Fibroblast of skin of right quadriceps (primary cell): ENCODE measurements at places on chromosomes 11 and 22.

DNA sequence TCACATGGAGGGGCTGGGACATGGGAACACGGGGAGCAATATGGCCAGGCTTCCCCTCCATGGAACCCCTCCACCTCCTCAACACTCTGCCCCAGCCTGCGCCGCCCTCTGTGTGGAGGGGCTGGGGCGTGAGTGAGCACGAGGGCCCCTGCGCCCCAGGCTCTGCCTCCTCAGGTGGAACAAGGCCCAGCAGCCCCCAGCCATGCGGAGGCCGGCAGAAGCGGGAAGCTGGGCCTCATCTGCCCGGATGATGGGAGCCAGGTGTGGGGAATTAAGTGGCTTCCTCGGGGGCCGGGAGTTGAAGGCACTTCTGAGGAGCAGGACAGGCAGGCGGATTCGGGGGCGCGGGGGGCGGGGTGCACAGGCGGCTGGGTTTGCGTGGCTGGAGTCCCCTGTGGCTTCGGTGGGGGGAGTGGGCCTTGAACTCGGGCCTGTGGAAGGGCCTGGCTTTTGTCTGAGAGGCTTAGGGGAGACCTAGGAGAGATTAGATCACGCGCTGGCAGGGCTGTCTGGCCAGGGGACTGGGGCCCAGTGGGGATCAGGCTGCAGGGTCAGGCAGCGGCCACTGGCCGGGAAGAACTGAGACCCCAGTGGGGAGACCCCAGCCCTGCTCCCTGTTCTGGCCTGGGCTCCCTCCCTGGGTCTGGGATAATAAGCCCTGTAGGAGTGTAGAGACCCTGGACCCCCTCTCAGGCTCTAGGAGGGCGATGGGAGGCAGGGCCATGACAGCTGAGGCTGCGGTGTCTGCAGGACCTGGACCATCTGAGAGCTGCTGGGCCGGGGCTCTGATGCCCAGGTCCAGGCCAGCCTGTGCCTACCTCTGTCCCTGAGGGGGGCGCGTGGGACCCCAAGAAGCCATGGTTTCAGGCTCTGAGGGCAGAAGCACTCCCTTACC is 13.3 kb downstream of the PRR33 start:
- no peak for DNase-seq

- no peak for DNase-seq
Measured at GRCh38 chr22:47565607-47566006, 803.2 kb downstream of the TBC1D22A start.

GRCh38 chr22:42379966-42380537 is 52.2 kb downstream of the NFAM1 start:
- no peak for DNase-seq

- no peak for DNase-seq
Measured at GRCh38 chr22:29954203-29954855, 71.4 kb downstream of the MTMR3 start.

DNA sequence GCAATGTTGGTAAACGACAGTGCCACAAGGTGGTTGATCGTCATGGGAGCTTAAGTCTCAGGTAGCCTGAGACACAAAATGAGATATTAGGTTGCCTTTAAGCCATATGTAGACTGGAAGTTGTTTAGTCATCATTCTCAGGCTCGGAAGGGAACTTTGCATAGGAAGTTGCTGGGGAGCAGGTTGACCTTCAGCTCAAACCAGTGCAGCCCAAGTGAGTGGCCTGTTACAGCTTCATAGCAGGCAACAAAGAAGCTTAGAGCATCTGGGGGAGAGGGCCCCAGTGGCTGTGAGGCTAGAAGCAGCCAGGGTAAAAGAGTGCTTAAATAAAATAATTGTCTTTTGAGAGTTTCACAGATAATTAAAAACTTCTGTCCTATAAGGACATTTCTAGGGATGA is 404.0 kb downstream of the GUCY1A2 start:
- DNase-seq, result no peak

GRCh38 chr11:57313788-57314135 is 11.0 kb downstream of the TNKS1BP1 start:
- DNase-seq, result no peak

- DNase-seq, result no peak
Measured at GRCh38 chr11:15119826-15120225, 5.1 kb downstream of the INSC start.

- no peak for DNase-seq
Measured at GRCh38 chr11:114892381-114893197, 214.3 kb downstream of the NXPE2 start.

GRCh38 chr11:64516226-64516625 is 74.8 kb upstream of the SLC22A12 start:
- DNase-seq, result no peak

GRCh38 chr11:21640491-21640890 is 552.4 kb upstream of the ANO5 start:
- DNase-seq, result no peak

DNA sequence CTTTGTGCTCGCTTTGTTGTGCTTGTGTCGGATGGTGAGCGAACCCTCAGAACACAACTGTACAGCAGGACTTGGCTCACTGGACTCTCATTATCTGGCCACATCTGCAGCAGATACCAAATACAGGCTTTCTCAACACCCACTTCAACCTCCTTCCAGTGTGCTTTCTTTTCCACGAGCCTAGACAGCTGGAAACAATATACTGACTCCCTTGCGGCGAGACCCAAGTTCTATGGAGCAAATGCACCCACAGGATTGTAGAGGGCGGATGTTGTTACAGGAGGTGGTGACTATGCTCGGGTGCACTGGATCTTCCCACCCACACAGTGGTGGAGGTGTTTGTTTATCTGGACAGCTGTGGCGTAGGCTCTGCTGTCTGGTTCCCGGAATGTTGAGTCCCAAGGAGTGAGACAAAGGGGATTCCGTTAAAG is 204.3 kb downstream of the TENM4 start:
- DNase-seq, result peak; percentile 91

DNA sequence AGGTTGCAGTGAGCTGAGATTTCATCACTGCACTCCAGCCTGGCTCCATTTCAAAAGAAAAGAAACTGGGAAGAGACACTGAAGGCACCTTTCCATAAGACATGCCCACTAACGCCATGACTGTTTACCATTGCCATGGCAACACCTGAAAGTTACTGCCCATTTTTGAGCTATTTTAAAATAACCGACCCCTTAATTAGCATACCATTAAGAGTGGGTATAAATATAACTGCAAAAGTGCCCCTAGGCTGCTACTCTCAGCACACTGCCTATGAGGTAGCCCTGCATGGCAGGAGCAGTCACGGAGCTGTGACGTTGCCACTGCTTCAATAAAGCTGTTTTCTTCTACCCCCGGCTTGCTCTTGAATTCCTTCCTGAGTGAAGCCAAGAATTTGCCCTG is 9.9 kb upstream of the RNASEH2C start:
- DNase-seq, result no peak

- DNase-seq, result peak; percentile 39
Measured at GRCh38 chr11:22479971-22480720, 142.0 kb downstream of the SLC17A6 start.

DNA sequence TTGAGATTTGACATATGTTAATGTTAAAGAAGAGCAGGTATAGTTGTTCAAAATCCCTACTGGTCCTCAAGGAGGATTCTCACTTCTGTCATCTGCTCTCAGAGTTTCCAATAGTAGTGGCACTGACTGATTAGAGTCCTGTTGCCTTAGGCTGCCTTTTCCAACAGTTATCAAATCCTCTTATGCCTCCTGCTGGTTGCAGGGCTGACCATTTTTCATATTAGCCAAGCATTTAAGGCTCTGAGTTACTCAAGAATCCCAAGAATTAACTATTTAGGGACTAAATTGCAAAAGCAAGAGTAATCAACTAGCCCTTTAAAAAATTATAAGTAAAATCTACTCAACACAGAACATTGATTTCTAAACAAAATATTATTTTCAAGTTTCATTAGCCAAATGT is 212.0 kb upstream of the CHORDC1 start:
- no peak for DNase-seq

DNA sequence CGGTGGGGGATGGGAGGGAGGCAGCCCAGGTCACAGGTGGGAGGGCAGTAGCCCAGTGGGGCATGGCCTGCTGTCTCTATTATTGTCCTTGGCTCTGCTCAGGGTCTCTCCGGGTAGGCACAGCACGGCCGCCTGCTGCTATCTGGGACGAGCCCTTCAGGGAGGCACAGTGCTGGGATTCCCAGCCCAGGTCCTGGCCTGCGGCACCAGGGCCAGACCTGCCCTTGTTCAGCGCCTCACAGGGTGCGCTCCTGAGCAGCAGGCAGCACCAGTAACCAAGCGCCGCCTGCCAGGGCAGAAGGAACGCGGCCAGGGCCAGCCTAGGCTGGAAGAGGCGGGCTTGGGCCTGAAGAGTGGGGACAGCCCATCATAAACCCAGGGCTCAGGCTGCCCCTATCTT is 151.0 kb downstream of the MPPED1 start:
- DNase-seq, result no peak

DNA sequence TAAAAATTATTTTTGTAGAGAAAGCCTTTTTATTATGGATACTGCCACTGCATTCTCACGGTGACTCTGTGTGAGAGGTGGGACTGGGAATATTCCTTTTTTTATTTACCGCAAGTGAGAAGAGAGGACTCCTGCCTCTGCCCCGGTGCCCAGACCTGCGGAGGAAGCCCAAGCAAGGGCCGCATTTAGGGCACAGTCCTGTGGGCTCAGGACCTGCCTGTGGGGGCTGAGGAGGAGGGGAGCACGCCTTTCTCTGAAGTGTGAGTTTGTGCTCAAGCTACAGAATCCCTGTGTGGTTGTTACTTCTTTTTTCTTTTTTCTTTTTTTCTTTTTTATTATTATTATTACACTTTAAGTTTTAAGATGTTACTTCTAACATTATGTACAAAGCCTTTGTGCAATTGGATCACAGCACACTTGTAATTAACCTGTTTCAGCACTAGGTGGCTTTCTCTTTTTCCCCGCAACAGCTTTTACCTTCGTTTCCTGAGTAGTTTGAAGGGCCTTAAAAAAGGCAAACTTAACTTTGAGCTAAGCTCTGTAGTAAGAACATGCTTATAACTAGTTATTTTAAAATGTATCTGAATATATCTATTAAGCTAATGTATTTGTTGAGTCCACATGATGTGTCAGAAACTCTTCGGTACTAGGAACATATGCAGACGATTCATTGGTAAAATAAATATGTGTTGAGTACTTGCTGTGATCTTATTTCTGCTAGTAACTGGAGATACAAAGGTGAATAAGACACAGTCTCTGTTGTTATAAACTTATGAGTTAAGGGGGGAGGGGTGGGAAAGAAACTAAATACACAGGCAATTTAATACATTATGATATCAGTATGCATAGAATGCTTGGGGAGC is 18.3 kb downstream of the AMOTL1 start:
- peak; percentile 43 for DNase-seq

DNA sequence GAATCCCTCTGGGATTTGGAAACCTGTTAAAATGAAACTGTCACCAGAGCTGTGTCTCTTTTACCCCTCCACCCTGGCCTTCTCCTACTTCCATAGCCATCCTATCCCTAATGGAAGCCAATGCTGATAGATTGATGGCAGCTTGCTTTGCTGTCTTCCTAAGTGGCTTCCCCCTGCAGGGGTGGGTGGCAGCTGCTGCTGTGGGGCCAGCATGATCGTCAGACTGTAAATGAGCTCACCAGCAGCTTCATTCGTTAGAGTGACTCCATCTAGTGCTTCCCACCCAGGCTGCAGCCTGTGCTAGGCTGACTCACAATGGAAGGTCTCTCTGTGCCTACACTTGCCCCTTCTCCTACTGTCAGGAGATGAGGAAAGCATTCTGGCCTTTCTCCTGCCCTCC is 311.0 kb downstream of the BUD13 start:
- no peak for DNase-seq

GRCh38 chr22:30903876-30904460 is 64.6 kb downstream of the MORC2 start:
- DNase-seq, result no peak

- DNase-seq, result peak; percentile 77
Measured at GRCh38 chr22:40178417-40179409, 988 bp downstream of the TNRC6B start.

DNA sequence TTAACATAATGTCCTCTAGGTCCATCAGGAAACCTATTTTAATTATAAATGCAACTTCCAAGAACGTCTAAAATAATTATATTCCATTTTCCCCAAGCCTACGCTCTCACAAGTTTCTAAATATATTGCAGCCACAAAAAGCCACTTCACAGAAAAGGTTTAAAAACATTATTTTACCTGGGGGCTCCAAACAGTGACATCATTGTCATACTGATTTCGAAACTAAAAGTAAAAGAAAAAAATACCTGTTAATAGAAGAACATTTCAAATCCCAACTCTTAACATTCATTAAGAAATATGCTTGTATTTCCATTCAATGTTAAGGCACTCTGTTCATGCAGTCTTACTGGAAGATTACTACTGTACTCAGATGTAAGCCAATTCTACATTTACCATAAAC is 1.4 kb downstream of the PSMA1 start:
- DNase-seq, result no peak

DNA sequence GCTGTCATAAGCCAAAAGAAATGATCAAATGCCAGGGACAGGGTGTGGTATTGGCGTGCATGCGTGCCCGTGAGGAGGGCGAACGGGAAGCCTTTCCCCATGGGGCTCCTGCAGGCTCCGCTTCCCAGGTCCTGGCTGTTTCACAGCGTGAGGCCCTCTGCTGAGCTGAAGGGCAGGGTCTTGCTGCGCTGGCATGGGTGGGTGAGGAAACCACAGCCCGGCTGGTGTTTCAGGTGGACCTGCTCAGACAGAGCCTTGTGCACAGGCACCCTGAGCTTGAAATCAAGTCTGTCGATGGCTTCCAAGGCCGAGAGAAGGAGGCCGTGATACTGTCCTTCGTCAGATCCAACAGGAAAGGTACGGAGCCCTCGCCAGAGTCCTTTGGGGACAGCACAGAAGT is 31.4 kb downstream of the IGHMBP2 start:
- no peak for DNase-seq

GRCh38 chr11:114277637-114278341 is 18.4 kb upstream of the NNMT start:
- DNase-seq, result no peak

- no peak for DNase-seq
Measured at GRCh38 chr22:30297276-30297990, 8.1 kb upstream of the CASTOR1 start.

- peak; percentile 62 for DNase-seq
Measured at GRCh38 chr11:26276798-26277424, 55.0 kb upstream of the ANO3 start.

DNA sequence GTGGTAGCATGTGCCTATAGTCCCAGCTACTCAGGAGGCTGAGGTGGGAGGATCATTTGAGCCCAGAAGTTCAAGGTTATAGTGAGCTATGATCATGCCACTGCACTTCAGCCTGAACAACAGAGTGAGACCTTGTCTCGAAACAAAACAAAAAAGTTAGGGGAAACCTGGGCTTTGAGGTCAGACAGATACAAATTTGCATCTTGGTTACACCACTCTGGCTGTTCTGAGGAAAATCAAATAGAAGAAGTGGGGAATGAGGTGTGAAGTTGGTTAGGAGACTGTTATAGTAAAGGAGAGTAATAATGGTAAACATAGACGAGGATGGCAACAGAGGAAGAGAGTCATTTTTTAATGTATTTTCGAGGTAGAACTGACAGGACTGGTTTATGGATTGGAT is 62.6 kb downstream of the PPME1 start:
- DNase-seq, result no peak
